Left hindlimb (tissue), 1 donor: ENCODE measurements at places on chromosomes 11 and 22.

GRCh38 chr11:105720096-105720495, 110.2 kb downstream of the GRIA4 start:
- no peak for DNase-seq

- no peak for DNase-seq
Observed at GRCh38 chr22:40635940-40636379, 559 bp downstream of the MRTFA start.

- DNase-seq = peak; percentile 82
Observed at GRCh38 chr11:122100756-122101080, 15.3 kb downstream of the BLID start.

DNA sequence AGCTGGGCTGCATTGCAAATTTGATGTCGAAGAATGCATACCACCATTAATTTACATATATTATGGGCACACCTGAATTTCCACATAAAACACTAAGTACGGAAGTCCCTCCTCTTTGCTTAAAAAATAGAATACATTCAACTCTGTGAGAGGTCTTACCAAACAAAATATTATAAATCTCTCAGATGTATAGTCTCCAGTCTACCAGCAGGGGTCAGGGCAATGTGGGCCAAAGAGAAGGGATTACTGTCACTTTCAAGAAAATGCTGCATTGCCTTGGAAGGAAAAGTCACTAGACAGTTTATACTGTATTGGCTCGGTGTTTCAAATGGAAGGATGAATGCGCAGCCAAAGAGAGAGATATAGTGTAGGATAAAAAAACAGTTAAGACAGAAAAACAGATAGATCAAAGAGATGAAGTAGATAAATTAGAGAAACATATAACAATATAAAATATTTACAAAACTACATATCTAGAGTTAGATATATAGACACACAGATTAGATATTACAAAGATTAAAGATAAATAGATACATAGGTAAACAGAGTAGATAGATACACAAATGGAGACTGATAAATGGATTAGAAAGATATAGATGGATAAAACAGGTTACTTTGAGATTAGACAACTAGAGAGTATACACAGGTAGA, 20.9 kb downstream of the SERGEF start:
- DNase-seq = no peak

DNA sequence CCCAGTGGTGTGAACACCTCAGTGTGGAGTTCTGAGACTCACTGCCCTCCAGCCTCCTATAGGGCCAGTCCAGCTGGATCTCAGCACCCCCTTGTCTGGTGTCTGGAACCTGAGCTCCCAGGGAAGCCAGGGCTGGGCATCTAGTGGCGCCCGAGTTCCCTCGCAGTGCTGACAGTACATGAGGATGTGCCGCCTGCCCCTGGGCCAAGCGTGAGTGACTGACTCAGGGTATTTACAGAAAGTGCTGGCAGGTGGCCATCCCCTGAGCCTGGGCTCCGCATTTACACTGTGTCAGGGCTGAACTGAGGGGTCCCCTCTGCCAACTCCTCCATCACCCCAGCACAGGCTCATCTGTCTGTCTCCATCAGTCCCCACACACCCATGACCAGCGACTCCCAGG, 185.3 kb downstream of the BRD1 start:
- no peak for DNase-seq

GRCh38 chr11:127625402-127625801, 624.8 kb upstream of the KIRREL3 start:
- no peak for DNase-seq

DNA sequence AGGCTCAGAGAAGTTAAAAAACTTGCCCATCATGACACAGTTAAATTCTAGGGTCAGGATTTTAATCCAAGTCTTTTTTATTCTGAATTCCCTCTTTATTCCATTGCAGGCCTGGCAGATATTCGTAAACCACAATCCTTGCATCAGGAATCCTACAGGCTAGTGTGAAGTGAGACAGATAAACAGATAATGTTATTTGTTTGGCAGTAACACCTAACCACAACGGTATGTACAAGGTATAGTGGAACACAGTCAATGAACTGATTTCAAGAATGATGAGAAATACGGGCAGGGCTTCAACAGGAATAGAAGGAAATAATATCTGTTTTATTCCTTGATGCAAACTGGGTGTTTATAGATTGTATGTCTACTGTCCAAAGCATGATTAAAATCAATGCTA, 32.0 kb upstream of the NARS2 start:
- no peak for DNase-seq

GRCh38 chr11:30479899-30480298, 106.3 kb downstream of the MPPED2 start:
- DNase-seq = no peak
